ENCODE measurements at places on chromosomes 7 and 10.

GRCh38 chr7:134548877-134549276 lies at the start of gene AKR1B15:
AKR1B15 (plus strand) TSS chr7:134549110; CDS start chr7:134564620, 15,510 bp downstream.
- DNase-seq = no peak
- no peak within 1 kb of the TSS for H3K27ac ChIP-seq
- H3K4me3 ChIP-seq = no peak within 1 kb of the TSS
- H3K27me3 ChIP-seq = peaks cover 60% of the 10 kb centered on the region
- no peaks in the 10 kb centered on the region for H3K36me3 ChIP-seq

GRCh38 chr7:74275401-74275881 lies 13.8 kb upstream of the CLIP2 start:
- no peak overlapping the region for H3K4me3 ChIP-seq
- H3K4me1 ChIP-seq = peaks cover 10% of the 10 kb centered on the region
- no peaks in the 10 kb centered on the region for H3K36me3 ChIP-seq
- no peak overlapping the region for H3K27ac ChIP-seq
- H3K27me3 ChIP-seq = peaks cover 14% of the 10 kb centered on the region

- DNase-seq = no peak
- H3K4me1 ChIP-seq = peaks cover 27% of the 10 kb centered on the region
Observed at GRCh38 chr7:135206941-135207391, 4.4 kb downstream of the WDR91 start.

- no peak overlapping the region for H3K27ac ChIP-seq
- no peaks in the 10 kb centered on the region for H3K27me3 ChIP-seq
- no peaks in the 10 kb centered on the region for H3K4me1 ChIP-seq
- DNase-seq = no peak
- H3K36me3 ChIP-seq = no peaks in the 10 kb centered on the region
Observed at GRCh38 chr7:80785276-80785675, 133.6 kb downstream of the SEMA3C start.

- no peak overlapping the region for H3K27ac ChIP-seq
- H3K4me1 ChIP-seq = no peaks in the 10 kb centered on the region
- no peaks in the 10 kb centered on the region for H3K36me3 ChIP-seq
Observed at GRCh38 chr10:45282061-45282460, 33.3 kb downstream of the OR13A1 start.

GRCh38 chr7:22204312-22204711 lies 152.6 kb downstream of the RAPGEF5 start:
- no peak for DNase-seq
- H3K4me3 ChIP-seq = no peak overlapping the region
- no peak overlapping the region for H3K27ac ChIP-seq
- H3K4me1 ChIP-seq = no peaks in the 10 kb centered on the region
- peaks cover 2% of the 10 kb centered on the region for H3K36me3 ChIP-seq

DNA sequence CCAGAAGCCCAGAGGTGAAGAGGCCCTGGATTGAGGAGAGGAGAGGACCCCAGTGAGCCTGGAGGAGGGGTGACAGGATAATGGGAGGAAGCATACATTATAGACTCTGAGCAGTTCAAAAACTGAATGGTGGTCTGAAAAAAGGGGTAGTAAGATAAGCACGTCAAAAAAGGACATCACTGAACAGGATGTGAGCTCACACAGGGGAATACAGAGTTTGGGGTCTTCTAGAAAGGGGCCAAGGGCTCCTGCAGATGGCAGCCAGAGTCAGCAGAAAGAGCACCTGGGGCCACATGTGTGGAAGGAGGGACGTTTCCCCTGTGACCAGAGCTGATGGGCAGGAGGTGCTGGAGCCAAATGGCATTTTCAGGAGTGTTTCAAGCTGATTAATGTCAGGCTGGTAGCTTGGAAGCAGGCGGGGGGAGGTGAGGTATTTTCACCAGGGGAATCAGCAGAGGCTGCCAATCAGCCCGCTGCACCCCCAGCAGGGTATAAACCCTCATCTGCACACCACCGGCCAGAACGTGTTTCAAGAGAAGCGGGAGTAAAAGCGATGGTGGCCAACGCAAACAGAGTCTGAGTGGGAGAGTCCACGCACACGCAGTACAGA lies 85.8 kb downstream of the TNS3 start:
- no peaks in the 10 kb centered on the region for H3K36me3 ChIP-seq
- DNase-seq = no peak
- H3K27me3 ChIP-seq = no peaks in the 10 kb centered on the region
- H3K27ac ChIP-seq = no peak overlapping the region
- H3K4me3 ChIP-seq = no peak overlapping the region
- no peaks in the 10 kb centered on the region for H3K4me1 ChIP-seq

DNA sequence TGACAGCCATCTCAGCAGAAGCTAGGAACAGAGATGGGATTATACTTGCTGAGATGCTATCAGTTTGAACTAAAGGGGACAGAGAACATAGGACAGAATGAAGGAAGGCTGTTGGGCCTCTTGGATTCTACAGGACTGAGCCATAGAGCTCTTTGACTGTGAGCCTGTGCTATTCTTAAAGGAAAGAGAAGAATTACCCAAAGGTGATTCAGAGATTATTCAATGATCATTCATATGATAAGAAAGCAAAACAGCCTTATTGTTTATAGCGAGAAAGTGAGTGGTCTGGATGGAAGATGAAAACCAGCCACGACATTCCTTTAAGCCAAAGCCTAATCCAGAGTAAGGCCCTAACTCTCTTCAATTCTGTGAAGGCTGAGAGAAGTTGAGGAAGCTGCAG lies 69.7 kb upstream of the NEUROD6 start:
- H3K4me3 ChIP-seq = no peak overlapping the region
- H3K27ac ChIP-seq = no peak overlapping the region
- DNase-seq = no peak
- no peaks in the 10 kb centered on the region for H3K27me3 ChIP-seq
- no peaks in the 10 kb centered on the region for H3K36me3 ChIP-seq

- H3K27ac ChIP-seq = no peak overlapping the region
- peaks cover 13% of the 10 kb centered on the region for H3K36me3 ChIP-seq
- H3K27me3 ChIP-seq = no peaks in the 10 kb centered on the region
- no peak overlapping the region for H3K4me3 ChIP-seq
- no peak for DNase-seq
- H3K4me1 ChIP-seq = peaks cover 37% of the 10 kb centered on the region
Observed at GRCh38 chr10:84337199-84337598, 8.8 kb downstream of the CCSER2 start.

GRCh38 chr7:131498237-131498885 lies 58.1 kb downstream of the PODXL start:
- DNase-seq = no peak
- H3K4me1 ChIP-seq = peaks cover 16% of the 10 kb centered on the region
- no peak overlapping the region for H3K4me3 ChIP-seq

DNA sequence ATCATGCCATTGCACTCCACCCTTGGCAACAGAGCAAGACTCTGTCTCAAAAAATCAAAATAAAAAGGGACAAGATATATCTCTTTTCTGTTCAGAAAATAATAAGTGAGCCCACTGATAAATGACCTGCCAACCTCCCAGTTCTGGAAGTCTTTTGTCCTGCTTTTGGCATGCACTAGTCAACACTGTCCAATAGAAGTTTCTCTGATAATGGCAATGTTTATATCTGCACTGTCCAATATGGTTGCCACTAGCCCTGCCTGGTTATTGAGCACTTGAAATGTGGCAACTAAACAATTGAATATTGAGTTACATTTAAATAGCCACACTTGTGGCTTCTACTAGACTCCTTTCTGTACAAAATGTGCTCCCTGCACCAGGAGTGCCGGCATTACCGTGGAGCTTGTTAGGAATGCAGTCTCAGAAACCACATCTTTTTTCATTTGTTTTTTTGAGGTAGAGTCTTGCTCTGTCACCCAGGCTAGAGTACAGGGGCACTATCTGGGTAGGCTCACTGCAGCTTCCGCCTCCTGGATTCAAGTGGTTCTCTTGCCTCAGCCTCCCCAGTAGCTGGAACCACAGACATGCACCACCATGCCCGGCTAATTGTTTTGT lies 229.7 kb downstream of the CACNB2 start:
- no peaks in the 10 kb centered on the region for H3K4me1 ChIP-seq
- no peaks in the 10 kb centered on the region for H3K27me3 ChIP-seq
- no peak overlapping the region for H3K4me3 ChIP-seq
- DNase-seq = no peak
- no peaks in the 10 kb centered on the region for H3K36me3 ChIP-seq

- no peaks in the 10 kb centered on the region for H3K27me3 ChIP-seq
- H3K27ac ChIP-seq = no peak overlapping the region
- no peak overlapping the region for H3K4me3 ChIP-seq
- no peak for DNase-seq
Observed at GRCh38 chr10:59838085-59838789, 68.1 kb downstream of the CCDC6 start.

- no peaks in the 10 kb centered on the region for H3K4me1 ChIP-seq
- H3K4me3 ChIP-seq = no peak overlapping the region
- no peak overlapping the region for H3K27ac ChIP-seq
- no peak for DNase-seq
Observed at GRCh38 chr7:1706721-1707613, 36.9 kb downstream of the ELFN1 start.

DNA sequence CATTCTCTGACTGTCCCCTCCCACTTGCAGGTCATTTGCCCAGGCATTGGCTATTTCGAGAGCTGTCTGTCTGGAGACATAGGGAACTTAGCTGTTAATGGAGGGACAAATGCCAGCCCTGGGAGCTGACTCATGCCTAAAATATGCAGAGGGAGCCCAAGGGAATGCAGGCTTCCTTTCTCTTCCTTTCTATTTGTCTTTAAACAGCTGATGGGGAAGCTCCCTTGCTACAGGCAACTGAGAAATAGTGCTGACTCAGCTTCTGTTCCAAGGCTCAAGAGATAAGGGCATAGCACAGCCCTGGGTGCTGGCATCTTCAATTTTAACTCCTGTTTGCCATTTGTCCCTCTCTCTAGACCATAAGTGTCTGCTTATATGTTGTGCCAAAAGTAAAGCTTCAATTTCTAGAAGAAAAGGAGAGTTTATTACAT lies 82.7 kb upstream of the C1GALT1 start:
- no peak for DNase-seq
- no peaks in the 10 kb centered on the region for H3K36me3 ChIP-seq
- no peak overlapping the region for H3K27ac ChIP-seq
- H3K4me1 ChIP-seq = no peaks in the 10 kb centered on the region
- H3K27me3 ChIP-seq = peaks cover 18% of the 10 kb centered on the region
- no peak overlapping the region for H3K4me3 ChIP-seq

GRCh38 chr10:33265621-33266020 lies 68.8 kb downstream of the NRP1 start:
- no peaks in the 10 kb centered on the region for H3K27me3 ChIP-seq
- H3K4me3 ChIP-seq = no peak overlapping the region
- H3K4me1 ChIP-seq = no peaks in the 10 kb centered on the region
- DNase-seq = no peak
- H3K36me3 ChIP-seq = no peaks in the 10 kb centered on the region

GRCh38 chr7:39697483-39697882 lies 74.1 kb downstream of the RALA start:
- no peak for DNase-seq
- H3K36me3 ChIP-seq = peaks cover 18% of the 10 kb centered on the region
- no peak overlapping the region for H3K4me3 ChIP-seq
- no peaks in the 10 kb centered on the region for H3K27me3 ChIP-seq
- no peak overlapping the region for H3K27ac ChIP-seq

DNA sequence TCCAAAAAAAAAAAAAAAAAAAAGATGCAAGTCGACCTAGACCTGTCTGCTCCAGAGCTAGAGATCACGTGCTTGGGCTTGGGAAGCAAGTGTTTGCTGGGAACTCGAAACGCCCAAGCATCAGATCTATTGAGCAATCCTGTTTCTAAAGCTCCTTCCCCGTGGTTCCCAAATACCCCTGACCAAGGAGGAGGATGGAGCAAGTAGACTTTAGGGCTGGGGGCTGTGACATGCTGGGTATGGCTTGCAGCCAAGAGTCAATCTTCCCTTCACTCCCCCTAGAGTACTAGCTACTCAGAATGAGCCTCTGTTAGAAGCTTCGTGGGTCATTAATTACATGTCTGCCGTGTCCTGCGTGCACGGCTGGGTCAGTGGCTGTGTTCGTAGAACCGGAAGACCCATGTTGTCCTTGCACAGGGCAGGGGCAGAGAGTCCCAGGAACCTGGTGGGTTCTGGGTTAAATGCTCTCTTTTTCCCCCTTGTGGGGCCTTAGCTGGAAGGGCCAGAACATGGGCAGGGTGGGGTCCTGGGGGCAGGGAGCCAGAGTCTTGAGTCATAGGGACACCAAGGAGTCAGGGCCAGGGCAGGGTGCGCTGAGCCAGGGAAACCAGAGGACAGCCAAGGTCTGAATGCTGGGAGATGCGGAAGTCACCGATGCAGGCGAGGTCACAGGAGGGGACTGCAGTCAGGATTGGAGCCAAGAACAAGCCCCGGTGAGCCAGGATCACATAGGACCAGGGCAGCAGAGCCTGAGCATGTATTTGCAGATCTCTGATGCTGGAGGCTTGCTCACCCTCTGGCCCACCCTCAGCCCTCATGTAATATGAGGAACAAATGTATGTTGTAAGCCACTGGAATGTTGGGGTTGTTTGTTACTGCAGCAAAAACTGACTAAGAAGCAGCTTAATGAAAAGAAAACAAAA lies 34.6 kb upstream of the TPST1 start:
- no peaks in the 10 kb centered on the region for H3K4me1 ChIP-seq
- no peak overlapping the region for H3K4me3 ChIP-seq
- H3K27me3 ChIP-seq = no peaks in the 10 kb centered on the region

GRCh38 chr7:106986450-106986977 lies 58.0 kb upstream of the PRKAR2B start:
- no peak overlapping the region for H3K27ac ChIP-seq
- no peaks in the 10 kb centered on the region for H3K36me3 ChIP-seq
- H3K4me3 ChIP-seq = no peak overlapping the region
- H3K4me1 ChIP-seq = no peaks in the 10 kb centered on the region
- no peak for DNase-seq
- no peaks in the 10 kb centered on the region for H3K27me3 ChIP-seq

DNA sequence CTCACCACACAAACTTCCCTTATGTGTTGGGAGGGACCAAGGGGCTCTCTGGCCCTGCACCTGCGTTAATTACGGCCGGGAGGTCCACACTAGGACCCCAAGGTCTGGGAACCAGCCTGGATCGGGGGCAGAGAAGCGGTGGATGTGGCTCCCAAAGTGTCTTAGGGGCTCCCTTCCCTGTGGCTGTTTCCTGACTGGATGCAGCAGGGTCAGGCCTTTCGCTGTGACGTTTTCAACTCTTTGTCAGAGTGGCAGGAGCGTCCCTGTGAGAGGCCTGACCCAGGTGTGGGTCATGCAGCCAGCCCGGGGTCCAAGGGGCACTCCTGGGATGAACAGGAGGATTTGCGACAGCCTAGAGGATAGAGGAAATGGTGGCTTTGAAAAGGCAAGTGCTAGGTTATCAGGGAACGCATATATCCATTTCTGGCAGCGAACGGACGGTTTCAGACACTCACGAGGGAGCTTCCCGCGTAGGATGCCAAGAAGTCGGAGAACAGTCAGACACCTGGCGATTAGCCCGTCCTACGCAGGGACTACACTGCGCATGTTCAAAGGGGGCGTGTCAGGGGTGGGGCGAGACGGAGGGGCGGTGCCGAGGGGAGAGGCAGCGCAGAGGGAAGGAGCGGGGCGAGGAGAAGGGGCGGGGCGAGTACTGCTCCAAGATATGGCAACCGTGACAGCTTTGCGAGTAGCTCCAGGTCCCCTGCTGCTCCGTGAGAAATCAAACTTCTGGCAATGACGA lies 46.2 kb upstream of the ZNF716 start:
- H3K4me1 ChIP-seq = no peaks in the 10 kb centered on the region
- H3K36me3 ChIP-seq = peaks cover 4% of the 10 kb centered on the region
- no peak for DNase-seq
- no peaks in the 10 kb centered on the region for H3K27me3 ChIP-seq

All from effector memory CD8-positive, alpha-beta T cell (primary cell).